ENCODE measurements at places on chromosomes 6 and 20.

DNA sequence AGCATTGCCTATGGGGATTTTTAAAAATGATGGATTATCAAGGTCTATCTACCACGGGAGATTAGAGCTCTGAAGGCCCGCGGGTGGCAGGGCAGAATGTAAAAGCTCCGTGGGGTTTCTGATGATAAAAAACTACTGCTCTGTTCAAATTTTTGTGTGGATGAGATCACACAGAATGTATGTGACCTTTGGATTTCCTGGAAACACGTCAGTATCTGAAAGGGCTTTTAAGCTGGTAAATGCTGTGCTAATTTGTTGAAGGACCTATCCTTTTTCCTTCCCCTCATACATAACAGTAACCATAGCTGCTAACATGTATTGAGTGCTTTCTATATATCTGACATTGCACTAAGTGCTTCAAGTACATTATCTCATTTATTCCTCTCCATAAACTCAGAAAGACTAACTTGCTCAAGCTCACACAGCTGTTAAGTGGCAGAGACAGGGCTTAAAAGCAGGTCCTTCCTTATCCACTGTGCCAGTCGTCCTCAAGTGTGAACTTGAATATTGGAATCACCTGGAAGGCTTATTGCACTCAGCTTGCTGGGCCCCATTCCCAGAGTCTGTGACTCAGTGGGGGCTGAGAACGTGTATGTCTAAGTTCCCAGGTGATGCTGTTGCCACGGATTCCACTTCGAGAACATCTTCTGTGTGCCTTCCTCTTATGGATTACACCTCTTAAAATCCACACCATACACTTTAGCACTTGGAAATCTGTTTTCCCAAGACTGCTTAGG, 1.9 kb upstream of the TMEM242 start:
- DNase-seq: no peak

DNA sequence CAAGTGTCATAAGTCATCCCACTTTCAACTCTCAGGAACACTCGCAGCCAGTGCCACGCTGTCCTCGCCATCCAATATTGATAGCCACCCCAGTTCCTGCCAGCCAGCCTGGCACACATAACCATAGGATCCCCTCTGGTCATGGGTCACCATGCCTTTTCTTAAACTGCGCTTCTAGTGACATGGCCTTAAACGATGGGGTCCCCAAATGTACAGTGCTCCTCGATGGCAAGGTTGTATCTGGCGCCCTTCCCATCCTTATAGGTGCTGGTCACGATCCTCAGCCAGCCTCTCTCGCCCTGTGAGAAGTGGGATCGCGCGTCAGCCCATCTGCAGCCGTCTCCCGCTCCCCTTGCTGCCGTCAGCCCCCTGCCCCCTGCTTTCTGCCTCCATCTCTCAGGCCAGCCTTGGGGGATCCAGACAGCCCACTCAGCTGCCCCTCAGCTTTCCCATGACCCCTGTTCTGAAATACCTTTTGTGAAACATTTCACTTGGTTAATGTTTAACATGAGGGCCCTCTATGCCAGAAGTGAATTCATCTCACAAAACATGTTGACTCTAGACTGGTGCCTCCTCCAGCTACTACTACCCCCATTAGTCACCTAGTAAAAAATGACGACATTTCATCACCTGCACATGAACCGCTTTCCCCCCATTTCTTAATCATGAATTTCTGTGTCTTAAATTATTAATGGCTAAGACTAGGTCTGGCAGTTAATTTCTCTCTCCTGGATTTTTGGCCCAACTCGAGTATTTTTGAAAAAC, 11.4 kb downstream of the CTSZ start:
- no peak for DNase-seq

- no peak for DNase-seq
Measured at GRCh38 chr6:122652431-122652830, 42.2 kb downstream of the PKIB start.

DNA sequence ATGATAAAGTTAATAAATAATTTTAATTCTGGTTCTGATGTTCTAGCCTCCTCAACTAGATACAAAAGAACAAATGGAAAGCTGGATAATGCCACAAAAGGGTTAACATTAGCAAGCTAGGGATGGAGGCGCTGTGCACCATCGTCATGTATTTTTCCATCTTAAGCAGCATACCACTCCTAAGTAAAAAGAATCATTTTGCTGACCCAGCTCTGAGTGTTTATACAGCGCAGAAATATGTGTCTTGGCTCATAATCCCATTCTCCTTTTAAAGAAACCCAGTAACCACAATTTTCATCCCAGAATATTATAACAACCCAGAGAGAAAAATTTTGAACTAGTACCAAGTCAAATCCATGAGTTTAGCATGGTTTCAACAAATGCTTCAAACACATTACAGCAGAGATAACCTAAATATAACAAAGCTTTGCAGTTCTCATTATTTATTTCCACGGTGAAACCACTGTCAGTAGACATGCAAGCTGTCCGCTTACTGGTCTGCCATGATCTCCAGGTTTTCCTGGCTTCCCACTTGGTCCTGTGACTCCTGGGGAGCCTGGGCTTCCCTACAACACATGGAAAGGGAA, 111.1 kb downstream of the COL12A1 start:
- DNase-seq: no peak

DNA sequence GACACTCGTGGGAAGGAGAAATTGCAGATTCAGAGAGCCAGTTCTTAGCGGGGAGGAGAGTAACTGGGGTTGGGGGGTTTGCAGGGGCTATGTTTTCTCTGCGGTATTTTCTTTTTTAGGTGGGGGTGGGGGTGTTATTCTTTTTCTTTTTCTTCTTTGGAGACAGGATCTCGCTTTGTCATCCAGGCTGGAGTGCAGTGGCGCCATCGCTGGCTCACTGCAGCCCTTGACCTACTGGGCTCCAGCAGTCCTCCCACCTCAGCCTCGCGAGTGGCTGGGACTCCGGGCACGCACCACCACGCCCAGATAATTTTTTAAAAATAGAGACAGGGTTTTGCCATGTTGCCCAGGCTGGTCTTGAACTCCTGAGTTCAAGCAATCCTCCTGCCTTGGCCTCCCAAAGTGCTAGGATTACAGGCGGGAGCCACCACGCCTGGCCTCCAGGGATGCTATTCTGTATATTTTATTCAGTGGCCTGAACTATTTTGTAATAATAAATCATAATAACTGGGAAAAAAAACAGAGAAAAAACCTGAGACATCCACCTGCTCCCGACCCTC, 57.3 kb downstream of the UBE2V1 start:
- DNase-seq: no peak

DNA sequence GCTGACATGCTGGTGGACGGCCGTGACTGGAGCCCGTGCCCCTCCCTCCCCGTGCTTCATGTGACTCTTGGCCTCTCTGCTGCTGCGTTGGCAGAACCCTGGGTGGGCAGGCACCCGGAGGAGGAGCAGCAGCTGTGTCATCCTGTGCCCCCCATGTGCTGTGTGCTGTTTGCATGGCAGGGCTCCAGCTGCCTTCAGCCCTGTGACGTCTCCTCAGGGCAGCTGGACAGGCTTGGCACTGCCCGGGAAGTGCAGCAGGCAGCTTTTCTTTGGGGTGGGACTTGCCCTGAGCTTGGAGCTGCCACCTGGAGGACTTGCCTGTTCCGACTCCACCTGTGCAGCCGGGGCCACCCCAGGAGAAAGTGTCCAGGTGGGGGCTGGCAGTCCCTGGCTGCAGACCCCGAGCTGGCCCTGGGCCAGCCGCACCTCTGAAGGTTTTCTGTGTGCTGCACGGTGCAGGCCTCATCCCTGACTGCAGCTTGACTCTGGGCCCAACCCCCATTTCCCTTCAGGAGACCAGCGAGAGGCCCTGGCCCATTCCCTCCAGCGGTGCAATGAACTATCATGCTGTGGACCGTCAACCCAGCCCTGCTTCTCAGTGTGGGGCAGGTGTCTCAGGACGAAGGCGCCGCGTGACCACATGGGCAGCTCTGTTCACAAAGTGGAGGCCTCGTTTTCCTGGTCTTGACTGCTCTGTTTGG, 8.1 kb downstream of the NPBWR2 start:
- DNase-seq: no peak

GRCh38 chr20:50828363-50829136, 33.7 kb downstream of the BCAS4 start:
- DNase-seq: no peak

- no peak for DNase-seq
Measured at GRCh38 chr6:85997206-85997605, 354.5 kb upstream of the SYNCRIP start.
